ENCODE measurements at places on chromosomes 11 and 22.
A peak's percentile ranks its signal among the peaks of the same experiment; 100 is the strongest.

DNA sequence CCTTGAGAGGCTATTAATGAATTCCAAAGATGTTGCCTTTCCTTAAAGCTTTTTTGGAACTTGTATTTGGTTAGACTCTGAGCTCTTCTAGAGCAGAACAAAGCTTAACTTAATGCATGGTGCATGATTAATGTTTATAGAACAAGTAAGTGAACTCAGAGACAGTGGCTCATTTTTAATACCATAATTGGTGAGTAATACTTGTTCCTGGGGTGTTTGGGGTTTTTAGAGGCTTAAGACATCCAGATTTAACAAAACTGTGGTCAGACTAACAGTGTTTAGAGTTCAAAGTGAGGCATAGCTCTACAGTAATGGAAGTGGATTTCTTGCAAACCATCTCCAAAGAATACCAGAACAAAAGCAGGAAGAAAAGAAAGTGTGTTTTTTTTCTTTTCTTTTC is 73.7 kb upstream of the CTSC start:
- DNase-seq = no peak

DNA sequence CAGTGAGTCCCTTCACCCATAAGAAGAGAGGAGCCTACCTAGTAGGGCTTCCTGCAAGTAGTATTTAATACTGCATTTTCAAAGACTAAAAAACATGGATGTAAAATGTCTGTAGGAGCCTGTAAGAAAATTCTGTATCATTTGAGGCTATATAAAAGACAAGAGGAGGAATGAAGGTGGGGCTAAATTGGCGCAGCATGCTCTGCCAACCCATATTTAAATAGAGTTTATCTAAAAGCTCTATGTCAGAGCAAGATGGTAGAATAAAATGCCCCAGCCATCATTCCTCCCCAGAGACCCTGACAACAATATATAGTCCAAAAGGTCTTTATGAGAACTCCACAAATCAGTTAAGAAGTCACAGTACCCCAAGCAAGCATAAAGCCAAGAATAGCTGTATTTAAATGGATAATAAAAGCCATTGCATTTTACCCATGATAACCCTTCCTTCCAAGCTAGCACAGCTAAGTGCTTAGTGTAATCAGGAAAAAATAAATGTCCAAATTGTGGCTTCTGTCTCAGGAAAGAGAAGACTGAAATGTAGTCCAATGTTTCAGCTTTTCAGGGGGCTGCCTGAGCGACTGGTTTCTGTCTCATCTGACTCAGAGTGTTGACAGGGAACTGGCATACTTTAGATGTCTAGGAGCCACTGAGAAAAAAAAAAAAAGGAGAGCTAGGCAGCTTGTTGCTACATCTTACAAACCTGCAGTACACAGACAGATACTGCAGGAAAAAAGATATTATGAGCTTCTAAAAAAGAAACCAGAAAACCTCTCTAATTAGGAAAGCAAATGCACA is 258.6 kb downstream of the METTL15 start:
- DNase-seq = no peak

GRCh38 chr22:46021577-46021976 is 44.6 kb upstream of the WNT7B start:
- DNase-seq = no peak

DNA sequence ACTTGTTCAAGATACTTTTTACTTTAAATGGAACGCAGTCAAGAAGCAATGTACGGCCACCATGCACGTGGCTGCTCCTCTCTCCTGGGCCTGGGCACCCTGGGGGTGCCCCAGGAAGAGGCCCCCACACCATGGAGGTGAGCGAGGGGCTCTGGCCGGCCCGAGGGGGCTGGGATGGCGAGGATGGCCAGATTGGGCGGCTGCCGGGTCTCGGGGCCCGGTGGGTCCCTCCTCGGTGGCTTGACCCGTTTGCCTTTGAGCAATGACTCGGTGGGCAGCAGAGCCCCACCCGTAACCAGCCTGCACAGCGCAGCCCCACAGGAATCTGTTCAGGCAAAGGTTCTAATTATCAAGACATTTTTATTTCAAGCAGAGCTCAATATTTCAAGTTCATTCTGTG is 167.4 kb downstream of the BRD1 start:
- DNase-seq = no peak

DNA sequence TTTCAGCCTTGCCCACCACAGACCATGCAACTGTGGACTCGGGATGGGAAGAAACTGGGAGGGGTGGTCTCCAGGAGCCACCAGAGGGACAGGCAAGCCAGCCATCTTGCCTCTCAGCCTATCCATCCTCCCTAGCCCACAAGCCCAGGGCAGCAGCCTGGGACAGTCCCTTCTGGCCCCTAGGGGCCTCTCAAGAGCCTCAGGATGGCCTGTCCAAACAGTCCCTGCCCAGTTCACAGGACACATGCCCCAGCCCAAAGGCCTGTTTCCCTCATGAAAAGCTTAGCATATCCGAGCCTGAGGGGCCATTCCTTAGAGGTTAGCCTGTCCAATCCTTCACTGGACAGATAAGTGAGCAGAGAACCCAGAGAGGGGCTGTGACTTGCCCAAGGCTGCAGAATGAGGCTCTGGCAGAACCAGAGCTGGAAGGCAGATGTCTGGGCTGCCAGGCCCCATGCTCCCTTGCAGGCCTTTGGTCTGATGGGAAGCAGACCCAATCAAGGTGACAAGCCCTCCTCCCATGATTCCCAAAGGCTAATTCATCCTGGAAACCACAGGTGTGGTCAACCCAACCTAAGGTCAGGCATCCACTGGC is 28.2 kb downstream of the LRRC10B start:
- DNase-seq = no peak

DNA sequence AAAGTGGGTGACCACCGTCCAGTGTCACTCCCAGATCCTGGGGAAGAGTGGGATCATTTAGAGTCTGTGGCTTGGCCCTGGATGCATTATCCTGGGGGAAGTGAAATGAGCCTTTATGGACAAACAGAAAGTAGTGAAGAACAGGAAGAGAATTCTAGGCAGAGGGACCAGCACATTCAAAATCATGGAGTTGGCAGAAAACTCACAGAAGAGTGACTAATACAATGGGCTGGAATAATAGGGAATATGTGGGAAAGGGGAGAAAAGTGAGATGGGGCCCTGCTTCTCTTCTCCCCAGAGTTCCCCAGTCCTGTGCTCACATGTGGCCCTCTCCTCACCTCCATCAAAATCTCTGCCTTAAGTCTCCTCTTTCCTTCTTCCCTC is 84.3 kb downstream of the CCDC81 start:
- no peak for DNase-seq

DNA sequence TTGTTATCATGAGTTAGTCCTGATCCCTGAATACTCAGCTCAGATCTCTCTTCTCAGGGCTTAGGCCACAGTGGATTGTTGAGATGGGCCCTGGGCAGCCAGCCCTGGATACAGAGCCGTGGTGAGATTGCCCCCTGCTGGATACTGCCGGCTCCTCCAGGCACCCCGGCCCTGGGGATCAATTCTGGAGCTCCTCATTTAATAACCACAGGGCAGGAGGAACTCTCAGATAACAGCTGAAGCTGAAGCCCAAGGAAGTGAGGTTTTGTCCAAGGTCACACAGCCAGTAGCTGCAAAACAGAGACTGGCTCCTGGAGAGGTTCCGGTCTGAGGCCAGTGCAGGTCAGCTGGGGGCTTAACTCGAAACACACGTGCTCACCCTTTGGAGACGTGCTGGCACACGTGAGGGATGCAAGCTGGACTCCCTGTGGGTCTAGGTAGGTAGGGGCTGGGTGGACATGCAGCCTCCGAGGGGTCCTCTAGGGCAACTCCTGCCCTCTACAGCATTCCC is 16.0 kb downstream of the USH1C start:
- peak; percentile 81 for DNase-seq

- peak; percentile 82 for DNase-seq
Observed at GRCh38 chr11:60378354-60378753, at the start of gene MS4A7. Gene MS4A7, plus strand, starts transcription at chr11:60378532. Its CDS starts 4,610 bp downstream, at chr11:60383142.

GRCh38 chr11:63855975-63856374 is 17.1 kb downstream of the MARK2 start:
- no peak for DNase-seq

- no peak for DNase-seq
Observed at GRCh38 chr11:1232021-1232882, 9.4 kb downstream of the MUC5B start.

GRCh38 chr11:6986487-6986886 is 33.7 kb downstream of the ZNF214 start:
- DNase-seq = no peak

DNA sequence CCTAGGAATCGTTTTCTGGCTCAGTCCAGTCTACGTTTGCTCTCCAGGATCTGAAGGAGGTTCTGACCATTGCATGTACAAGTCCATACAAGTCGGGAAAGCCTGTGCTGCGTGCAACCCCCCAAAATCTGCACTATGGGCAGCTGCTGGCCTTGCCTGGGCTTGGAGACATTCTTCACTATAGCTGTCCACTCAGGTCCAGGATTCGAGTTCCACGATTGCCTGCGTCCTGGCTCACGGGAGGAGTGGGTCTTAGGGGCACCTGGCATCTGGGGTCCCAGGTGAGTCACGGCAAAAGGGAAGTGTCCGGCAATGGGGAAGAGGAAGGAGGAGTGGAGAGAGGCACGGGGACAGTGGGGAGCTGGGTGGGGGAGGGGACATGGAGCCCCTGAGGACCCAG is 563.0 kb downstream of the BRD1 start:
- DNase-seq = no peak

DNA sequence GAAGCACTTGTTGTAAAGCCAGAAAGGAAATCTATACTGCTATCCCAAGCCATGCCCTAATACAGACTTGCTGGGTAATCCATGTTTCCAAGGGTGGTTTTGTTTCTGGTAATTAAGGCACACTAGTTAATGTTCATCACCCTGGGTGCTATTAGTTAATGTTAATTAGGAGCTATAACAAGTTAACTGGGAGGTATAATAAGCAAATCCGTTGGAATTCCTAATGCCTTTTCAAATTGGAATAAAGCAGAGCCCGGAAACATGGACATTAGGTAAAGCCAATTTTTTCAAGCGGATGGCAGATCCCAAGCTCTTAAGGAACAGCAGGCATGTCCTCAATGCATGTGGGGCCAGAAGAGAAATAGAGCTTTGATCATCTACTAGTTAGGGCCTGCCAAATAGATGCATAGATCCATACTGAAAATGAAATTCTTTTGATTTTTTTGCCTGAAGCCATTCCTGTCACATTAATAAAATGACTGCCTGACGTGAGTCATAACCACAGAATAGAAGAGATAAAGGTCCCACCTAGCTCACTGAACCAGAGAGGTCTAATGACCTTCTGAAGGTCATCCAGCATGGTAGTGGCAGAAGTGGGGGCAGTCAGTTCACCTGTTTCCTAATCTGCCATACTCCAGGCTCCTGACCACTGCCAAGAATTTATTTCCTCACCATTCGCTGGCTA is 28.5 kb upstream of the CCDC34 start:
- DNase-seq = no peak
